ENCODE measurements at places on chromosomes 12 and 14.

DNA sequence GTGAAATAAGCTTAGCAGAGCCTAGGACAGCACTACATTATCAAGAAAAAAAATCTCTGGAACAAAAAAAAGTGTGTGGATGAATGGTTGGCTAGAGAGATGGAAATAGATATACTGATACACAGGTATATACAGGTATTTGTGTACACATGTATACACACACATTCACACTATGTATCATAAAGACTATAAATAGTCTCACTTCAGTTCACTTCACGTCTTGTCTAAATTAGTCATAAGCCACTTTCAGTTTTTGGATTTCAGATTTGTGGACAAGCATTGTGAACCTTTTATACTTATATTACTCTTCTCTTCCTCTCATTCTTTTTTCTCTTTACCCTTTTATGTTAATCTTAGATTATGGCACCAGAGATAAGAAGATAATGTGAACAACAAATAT is 41.8 kb upstream of the SLC6A15 start:
- DNase-seq: no peak

- DNase-seq: no peak
Measured at GRCh38 chr12:129076441-129077320, 223.4 kb downstream of the GLT1D1 start.

- DNase-seq: no peak
Measured at GRCh38 chr12:123242116-123242904, 9.1 kb downstream of the MTRFR start.

DNA sequence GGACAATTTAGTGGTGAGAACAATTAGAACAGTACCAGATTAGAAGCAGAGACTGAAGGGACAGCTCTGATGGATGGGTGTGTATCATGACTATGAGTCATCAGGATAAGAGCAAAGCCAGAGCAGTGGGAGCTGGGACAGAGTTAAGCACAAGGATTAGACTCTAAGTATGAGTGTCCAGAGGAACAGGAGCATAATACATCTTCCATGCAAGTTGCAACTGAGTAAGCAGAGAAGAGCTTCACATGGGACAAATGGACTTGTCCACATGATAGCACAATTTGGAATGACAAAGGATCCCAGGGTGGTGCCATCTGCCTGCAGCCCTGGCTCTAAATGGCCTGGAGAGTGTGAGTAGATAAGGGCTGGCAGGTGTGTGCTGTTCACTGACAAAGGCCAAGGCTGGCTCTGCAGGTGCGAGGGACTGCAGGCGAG is 226.4 kb upstream of the CAND1 start:
- DNase-seq: no peak

GRCh38 chr12:103169-103981 is 36.8 kb downstream of the IQSEC3 start:
- no peak for DNase-seq

DNA sequence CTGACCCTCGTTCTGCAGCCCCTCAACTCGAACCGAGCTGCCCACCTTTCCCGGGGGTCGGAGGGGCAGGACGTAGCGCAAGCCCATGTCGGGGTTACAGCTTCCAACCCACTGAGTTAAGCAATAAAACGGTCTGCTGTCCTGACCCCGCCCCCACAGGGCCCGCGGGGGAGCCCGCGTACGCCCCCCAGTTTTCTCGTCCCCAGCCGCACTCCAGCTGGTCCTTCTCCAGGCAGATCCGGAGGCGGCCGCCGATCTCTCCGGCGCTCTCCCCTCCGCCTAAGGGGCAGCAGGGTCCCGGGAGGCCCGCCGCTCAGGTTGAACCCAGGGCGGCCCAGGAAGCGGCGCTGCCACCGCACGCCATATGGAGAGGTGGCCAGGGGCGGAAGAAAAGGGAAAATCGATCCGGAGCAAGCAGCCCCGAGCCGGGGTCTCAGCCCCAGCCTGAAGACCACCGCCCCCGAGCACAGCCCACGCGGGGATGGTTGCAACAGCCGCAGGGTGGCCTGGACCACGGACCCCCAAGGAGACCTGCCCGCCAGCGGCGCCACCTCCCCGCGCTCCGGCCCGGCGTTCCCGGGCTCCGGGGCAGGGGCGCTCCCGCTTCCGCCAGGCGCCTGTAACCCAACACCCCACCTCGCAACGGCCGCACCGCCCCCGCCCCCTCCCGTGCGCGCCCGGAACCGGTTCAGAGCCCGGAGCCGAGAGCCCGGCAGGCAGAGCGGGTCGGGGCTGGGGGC is 760 bp downstream of the ACTN1 start:
- DNase-seq: no peak
